ENCODE measurements at places on chromosomes 3 and 15.

- DNase-seq: no peak
Measured at GRCh38 chr3:168976969-168977368, 686.5 kb downstream of the MECOM start.

- no peak for DNase-seq
Measured at GRCh38 chr15:71275566-71276335, 160.5 kb downstream of the THSD4 start.

DNA sequence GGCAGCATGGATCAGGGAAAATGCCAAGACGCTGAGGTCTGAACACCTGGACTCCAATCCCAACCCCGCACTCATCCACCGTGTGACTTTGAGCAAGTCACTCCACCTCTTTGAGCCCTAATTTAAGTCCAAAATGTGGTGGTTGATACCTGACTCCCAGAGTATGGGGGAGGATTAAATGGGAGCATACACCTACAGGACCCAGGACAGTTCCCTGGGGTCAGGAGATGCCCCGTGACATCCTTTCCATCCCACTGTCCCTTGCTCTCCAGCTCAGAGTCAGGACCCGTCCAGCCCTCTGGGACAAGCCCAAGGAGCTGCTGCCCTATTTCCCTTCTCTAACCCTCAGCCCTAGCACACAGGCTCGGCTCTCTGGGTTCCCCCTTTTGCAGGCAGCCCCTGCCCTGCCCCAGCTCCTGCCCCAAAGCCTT, 276.4 kb downstream of the XXYLT1 start:
- no peak for DNase-seq

GRCh38 chr15:31440754-31441311, 114.2 kb downstream of the KLF13 start:
- no peak for DNase-seq

- DNase-seq: no peak
Measured at GRCh38 chr3:141218162-141218835, 13.3 kb upstream of the PXYLP1 start.

DNA sequence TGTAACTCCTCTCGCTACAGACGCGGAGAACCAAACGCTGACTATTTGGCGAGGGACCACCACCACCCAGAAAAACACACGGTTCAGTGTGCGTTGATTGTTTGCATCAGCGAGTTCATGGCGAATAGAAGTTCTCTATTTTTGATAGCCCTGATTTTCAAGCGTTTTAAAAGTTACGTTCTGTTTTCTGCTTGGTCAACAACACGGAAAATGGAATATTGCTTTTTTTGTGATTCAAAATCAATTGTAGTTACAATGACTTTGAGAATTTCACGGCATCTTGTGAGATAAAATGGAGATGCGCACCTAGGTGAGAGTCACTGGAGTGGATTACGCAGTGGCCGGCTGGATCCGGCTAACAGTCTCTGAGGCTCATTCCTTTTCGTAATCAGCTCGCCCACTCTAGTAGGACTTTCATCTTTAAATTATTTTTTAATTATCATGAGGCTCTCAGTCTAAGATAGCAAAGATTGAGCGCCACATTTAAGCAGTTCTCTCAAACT, 54.8 kb downstream of the CCDC54 start:
- no peak for DNase-seq

GRCh38 chr3:128993461-128994172, at the start of gene CFAP92:
Gene CFAP92, minus strand, starts transcription at chr3:128994076. Its CDS starts 772 bp downstream, at chr3:128993304.
- DNase-seq: peak; percentile 54

GRCh38 chr3:20683910-20684309, 497.9 kb upstream of the SGO1 start:
- DNase-seq: no peak

DNA sequence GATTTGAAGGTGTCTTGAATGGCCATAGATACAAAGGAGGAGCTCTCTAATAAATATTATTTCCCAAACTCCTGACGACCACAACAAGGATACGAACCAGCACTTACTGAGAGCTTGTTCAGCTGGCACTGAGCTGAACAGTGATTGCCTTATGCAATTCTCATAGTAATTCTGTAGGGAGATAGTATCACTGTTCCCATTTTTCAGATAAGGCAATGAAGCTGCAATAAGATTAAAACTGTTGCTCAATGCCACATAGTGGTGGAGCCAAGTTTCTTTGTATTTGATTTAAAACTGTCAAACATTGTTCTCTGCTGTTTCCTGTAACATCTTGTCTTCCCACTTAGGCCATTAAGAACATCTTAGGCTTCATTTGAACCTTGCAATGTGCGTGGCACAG, 163.9 kb downstream of the RPLP1 start:
- DNase-seq: no peak

- DNase-seq: no peak
Measured at GRCh38 chr15:67607959-67608637, 65.6 kb downstream of the MAP2K5 start.

DNA sequence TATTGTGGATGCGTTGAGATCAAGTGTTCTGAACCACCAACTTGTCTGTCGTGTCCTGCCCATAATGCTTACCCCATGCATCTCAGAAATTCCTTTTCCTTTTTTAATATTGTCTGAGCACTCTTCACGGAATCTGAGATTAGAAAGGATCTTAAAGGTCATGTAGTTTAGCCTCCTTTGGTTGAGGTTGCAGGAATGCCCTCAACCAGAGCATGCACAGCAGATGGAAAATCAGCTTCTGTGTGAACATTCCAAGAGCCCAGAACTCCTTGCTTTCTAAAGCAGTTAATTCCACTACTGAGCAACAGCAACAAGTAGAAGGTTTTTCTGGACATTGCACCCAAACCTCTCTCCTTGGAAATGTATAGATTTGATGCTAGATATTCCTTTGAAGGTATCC, 153.7 kb downstream of the TPRG1 start:
- no peak for DNase-seq

DNA sequence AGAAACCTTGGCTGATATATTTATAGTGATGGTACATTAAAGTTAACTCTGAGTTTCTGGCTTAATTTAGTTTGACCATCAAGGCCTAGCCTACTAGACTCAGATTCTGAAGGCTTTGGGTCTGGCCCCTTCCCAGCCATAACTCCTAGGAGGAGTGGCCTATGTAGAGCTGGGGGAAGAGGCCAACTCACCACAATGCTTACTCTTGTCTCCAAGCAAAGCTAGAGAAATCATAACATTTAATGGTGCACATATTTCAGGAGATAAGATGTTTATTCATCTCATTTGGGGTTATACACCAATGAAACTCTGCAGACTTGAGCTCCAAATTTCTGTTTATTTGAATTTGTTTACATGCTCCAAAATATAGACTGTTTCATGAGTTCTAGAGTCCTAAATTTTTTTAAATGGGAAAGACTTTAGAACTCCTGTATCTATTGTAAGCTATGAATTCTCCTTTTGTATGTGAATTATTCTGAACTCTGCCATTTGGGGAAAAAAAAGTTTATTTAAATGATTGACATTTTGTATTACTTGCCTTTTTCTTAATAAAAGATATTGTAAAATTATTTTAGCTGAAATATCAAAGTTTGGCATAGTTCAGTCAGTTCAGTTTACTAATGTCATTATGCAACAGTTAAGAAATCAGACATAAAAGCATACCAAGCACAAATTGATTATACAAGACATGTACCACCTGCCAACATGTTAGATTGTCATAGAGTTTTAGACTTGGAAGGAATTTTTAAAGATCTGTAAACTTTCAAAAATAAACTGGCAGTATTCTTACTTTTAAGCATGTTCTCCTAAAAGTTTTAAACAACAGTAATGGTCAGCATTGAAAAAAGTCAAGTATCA, 143.4 kb upstream of the NR2E3 start:
- DNase-seq: no peak

DNA sequence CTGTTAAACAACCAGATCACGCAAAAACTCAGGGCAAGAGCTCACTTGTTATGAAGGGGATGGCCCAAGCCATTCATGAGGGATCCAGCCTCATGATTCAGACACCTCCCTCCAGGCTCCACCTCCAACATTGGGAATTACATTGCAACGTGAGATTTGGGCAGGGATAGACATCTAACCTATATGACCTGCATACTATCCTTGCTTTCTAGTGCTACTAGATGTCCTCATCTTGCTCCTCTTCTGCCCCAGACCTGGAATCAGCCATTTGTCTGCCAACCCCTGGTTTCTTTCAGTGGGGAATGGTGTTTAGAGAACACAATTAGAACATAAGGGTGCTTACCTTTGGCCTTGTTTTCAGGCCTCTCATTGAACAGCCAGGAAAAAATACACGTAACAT, 63.2 kb downstream of the RPN1 start:
- DNase-seq: no peak

- DNase-seq: no peak
Measured at GRCh38 chr3:184448321-184449160, 68.7 kb downstream of the CHRD start.

DNA sequence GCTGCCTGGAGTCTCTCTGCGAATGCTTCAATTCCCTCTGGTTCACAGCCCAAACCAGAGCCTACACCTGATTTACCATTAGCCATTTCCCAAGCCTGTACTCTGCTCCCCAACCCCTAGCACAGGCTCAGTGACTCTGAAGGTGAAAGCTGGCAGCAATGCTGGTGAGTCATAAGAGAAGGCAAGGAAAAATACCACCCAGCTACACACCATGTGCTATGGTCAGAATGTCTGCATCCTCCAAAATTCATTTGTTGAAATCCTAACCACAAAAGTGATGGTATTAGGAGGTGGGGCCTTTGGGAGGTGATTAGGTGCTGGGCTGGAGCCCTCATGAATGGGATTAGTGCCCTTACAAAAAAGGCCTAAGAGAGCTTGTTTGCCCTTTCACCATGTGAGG, 117.1 kb upstream of the TJP1 start:
- DNase-seq: no peak

GRCh38 chr15:90153658-90154057, 47.5 kb upstream of the SEMA4B start:
- DNase-seq: no peak

- DNase-seq: no peak
Measured at GRCh38 chr3:18469775-18470174, 44.6 kb upstream of the SATB1 start.

DNA sequence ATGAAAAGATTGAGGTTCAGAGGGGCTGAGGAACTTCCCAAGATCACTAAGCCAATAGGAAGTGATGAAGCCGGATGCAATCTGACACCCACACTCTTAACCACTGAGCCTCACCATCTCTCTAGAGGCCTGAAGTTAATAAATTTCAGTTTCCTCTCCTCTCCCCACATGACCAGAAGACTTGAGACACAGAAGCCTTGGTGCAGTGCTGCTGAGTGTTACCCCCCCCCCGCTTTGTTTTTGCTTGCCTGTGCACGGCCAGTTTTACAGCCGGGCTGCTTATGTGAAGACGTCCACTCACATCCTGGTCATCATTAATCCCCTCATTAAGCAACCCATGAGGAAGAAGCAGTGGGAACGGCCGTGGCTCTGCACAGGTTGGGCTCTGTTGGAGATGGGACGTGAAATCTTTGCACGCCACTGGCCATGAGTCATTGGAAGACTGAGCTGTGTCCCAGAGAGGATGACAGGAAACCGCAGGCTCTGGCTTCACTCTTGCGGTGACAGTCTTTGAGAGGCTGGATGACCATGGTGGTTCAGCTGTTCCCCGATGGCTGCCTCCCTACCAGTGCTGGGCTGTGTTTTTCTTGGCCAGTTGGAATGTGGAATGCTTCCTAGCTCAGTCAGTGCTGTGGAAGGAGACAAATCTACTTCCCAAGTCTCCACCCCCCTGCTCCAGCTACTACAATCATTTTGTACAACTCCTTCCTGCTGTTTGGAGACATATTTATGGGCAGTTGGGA, 232.6 kb upstream of the LRTM1 start:
- DNase-seq: no peak

- no peak for DNase-seq
Measured at GRCh38 chr3:114406922-114407321, 113.1 kb downstream of the TIGIT start.

Measured in NCI-H460 (cell line).